ENCODE measurements at places on chromosomes 1 and 21. TPM values are rescaled to one million over a fixed set of nuclear protein-coding genes. Genes with fewer than 3 reads are reported as not detected.

Gene PGBD5
- total RNA-seq = 0.38 TPM

Gene PCAT6
- 3.7 TPM for total RNA-seq

Gene PPP1R12B
- total RNA-seq = 30.1 TPM

Gene FMO2
- 5.4 TPM for total RNA-seq

- no peak for DNase-seq
Measured at GRCh38 chr1:162147760-162148159, 78.3 kb downstream of the NOS1AP start.

DNA sequence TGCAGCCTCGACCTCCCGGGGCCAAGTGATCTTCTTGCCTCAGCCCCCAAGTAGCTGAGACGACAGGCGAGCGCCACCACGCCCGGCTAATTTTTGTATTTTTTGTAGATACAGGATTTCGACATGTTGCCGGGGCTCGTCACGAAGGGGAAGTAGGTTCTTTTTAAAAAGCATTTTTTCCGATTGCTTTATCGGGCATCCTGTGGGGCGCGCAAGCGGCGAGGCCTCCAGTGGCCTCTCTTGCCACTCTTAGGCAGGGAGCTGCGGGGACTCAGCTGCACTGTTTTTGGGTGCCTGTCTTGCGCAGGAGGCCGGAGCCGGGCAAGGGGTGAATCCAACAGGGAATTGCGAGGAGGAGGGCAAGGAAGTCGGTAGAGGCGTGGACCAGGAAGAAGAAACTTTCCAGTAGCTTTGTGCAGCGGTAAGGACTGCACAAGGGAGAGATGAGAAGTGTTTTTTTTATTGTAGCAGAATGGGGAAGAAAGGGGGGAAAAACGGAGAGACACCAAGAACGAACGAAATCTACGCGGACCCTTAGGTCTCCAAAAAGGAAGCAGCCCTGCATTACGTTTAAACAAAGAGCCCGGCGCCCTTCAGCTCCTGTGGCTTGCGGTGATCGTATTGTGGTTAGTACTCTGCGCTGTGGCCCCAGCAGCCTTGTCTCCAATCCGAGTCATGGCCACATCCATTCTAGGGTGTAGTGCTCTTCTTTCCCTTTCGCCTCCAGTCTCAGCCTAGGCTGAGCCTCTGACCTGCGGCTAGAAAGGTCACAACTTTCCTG is 164.8 kb downstream of the PPIAL4G start:
- no peak for DNase-seq

GRCh38 chr21:43016728-43017127 is 42.4 kb downstream of the PKNOX1 start:
- no peak for DNase-seq

GRCh38 chr1:18077657-18078215 is 29.9 kb upstream of the IGSF21 start:
- DNase-seq = no peak

GRCh38 chr1:28286111-28286510 is 26.8 kb downstream of the SESN2 start:
- DNase-seq = no peak

DNA sequence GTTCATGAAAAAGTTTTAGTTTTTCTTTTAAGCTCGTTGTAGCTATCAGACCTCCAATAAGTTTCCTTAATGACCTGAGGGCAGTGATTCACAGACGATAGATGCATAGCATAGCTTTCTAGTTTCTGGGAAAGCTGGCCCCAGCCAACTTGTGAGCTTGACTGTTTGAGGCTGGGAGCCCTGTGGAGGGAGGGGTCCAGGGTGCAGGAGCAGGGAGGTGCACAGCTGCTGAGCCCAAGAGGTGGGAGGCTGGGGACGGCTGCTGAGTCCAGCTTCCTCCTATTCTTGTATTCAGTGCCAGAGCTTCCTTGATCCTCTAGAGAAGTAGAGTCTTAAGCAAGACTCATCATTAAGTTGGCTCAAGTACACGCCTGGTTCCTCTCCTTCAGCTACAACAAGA is 11.0 kb upstream of the AVPR1B start:
- DNase-seq = no peak

DNA sequence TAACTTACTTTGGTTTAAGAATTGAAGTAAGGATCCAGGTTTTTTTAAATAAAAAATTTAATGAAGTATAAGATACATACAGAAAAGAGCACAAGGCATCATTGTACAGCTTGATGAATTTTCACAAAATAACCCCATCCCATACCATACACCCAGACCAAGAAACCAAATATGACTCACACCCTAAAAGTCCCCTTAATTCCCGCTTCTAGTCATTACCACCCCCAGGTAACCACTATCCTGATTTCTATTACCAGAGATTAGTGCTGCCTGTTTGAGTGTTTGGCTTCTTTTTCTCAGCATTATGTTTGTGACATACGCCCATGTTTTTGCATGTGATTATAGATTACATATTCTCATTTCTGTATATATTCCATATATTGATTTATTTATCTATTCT is 98.5 kb upstream of the HIVEP3 start:
- DNase-seq = no peak

DNA sequence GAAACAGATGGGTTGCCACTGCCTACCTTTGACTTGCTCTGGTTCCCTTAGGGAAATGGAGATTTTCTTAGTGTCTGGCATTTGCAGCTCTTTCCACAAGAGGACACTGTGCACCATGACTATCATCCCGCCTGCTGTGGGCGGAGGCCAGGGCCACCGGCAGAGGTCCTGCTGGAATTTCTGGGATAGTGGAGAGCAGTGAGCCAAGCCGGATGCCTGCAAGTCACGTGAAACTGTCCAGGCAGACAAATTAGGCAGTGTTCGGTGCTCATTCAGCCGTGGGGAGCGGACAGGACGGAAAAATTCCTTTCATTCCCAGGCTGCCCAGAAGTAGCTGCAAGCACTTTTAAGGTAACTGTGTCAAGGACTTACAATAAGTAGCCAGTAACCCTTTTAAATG is 43.4 kb downstream of the IGSF5 start:
- no peak for DNase-seq

Measured in suprapubic skin (tissue), 4 donors.